Adrenal gland (tissue), 19 donors: ENCODE measurements at places on chromosomes 1 and 21. TPM values are rescaled to one million over a fixed set of nuclear protein-coding genes. Genes with fewer than 3 reads are reported as not detected.

DNA sequence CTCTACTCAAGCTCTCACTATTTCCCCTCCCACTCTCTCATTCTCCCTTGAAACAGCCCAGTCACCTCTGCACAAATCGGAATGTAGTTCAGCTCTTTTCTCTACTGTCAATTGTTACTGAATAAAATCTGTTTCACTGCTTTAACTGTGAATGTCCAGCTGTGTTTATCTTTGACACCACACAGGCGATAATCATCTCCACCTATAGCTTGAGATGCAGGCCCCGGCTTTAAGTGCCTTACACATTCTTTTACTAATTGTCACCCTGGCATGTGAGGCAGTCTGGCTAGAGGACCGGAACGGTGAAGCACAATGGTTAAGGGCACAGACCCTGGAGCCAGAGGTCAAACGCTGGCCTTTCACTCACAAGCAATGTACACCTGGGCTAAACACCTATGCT, 122.8 kb upstream of the C8B start:
- no peak for DNase-seq

DNA sequence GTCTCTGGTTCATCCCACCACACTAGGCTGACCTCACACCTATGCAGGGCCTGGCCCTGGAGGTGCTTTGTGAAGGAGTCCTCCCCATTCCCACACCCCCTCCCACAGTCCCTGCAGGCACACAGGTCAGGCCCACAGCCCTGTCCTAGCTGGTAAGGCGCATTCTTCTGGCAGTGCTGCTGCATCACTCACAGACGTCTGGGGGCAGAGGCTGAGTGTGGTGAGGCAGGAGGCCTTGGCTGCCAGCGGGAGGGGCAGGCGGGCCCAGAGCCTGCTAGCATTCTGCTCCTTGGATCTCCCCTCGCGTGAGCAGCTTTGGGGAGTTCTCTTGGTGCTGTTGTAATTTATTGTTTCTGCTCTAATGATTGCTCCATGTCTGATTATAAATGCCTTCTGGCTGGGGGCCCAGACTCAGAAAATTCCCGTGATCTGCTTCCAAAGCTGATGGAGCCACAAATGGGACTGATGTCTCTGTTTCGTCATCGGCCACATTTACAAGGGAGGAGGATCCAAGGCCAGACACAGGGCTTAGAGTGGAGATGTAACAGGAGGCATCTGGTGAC, 62.9 kb downstream of the TRABD2B start:
- peak; percentile 94 for DNase-seq

DNA sequence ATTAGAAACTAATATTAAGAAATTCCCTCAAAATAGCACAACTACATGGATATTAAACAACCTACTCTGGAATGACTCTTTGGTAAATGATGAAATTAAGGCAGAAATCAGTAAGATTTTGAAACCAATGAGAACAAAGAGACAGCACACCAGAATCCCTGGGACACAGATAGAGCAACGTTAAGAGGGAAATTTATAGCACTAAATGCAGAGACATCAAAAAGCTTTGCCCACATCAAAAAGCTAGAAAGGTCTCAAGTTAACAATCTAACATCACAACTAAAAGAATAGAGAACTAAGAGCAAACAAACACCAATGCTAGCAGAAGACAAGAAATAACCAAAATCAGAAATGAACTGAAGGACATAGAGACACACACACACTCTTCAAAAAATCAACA, 48.6 kb upstream of the LRRC8B start:
- DNase-seq: no peak

DNA sequence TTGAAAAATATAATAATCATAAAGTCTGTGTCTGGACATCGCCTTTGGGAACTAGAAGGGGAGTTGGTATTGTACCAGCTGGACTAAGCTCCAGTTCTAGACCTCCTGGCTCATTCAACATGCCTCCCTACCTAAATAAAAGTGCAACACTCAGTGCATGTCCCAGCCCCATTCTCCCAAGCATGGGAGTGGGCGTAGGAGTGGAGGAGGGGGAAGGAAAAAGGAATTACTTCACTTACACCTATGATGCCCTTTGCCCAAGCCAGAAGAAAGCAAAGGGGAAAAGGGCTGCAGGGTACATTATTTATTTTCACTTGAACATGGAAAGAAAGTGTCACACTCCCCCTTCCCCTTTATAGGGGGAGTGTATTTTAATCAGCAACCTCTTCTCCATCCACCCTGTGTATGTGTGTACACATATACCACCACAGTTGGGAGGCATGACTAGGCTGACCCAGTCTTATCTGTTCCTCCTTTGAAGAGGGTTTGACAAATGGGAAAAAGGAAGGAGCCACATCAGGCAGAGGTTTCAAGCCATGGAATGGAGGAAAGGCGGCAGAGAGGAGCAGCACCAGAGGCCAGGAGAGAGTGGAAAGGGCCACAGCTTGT, 3.2 kb downstream of the NIT1 start:
- DNase-seq: no peak

DNA sequence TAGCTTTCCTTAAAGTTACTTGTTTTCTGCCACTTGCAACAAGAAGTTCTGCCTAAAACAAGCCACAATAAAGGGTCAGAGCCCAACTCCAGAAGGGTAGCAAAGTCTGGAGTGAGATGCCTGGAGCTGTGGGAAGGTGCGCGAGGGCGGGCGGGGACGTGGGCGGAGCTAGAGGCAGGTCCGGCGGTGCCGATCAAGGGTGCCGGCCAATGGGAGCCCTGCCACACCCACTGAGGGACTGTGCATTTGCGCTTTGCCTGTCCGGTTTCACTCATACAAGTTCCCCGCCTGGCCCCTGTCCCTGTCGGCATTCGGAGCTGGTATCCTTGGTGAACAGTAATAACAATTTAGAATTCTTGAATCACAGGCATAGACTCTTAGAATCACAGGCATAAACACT, 732.4 kb downstream of the MATN1 start:
- no peak for DNase-seq

- no peak for DNase-seq
These were observed 93.3 kb upstream of the ATP1A1 start for GRCh38 chr1:116279715-116280114.

- DNase-seq: no peak
These were observed 19.1 kb downstream of the CDC42BPA start for GRCh38 chr1:227299241-227299627.

GRCh38 chr1:215473943-215474342, 93.2 kb upstream of the KCTD3 start:
- DNase-seq: no peak

DNA sequence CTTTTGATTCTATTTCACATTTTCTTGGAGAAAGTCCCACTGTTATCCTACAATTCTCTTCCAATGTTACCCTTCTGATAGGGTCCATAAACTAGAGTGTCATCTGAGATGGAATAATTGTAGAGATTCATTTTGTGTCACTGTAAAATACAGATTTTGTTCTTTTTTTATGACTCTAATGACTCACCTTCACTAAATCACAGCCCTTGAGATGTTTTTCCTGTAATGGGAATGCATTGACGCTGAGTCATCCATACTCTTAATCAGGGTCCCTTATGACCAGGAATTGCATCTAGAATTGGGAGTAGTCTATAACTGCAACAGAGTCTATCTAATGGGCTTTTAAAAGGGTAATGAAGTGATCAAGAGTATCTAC, 315.5 kb downstream of the TGFB2 start:
- no peak for DNase-seq

- DNase-seq: no peak
These were observed 1.7 kb upstream of the RASAL2 start for GRCh38 chr1:178091986-178092745.

DNA sequence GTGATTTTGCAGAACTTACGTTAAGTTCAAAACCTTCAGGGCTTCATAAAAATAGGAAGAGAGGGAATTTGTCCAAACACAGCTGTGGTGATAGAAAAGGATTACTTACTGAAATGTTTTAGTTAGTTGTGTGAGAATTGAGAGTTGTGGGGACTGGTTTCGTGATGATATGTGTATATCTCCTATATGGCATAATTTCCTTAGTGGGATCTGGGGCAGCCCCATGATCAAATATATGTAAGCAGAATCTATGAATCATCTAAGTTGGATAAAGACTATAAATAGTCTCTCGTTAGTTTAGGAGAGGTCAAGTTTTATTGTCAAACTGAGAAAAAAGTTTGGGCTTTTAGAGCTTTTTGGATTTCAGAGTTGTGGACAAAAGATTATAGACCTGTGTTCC, 14.9 kb downstream of the MTR start:
- no peak for DNase-seq

- peak; percentile 51 for DNase-seq
These were observed 509 bp downstream of the PIK3R3 start for GRCh38 chr1:46131712-46132528.

DNA sequence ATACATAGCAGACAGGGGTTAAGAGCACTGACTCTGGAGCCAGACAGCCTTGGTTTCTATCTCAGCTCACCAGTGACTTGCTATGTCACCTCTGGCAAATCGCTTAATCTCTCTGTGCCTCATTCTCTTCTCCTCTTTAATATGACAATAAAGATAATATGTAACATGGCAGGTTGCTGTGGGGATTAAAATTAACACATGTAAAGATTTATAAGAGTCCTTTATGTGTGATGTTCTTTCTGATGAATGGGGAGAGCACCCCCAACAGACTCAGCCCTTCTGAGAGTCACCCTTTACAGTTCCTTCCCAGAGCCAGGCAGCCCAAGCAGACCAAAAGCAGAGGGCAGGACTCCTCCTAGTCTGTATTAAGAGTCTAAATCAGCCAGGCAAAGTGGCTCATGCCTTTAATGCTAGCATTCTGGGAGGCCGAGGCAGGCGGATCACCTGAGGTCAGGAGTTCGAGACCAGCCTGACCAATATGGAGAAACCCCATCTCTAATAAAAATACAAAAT, 76.5 kb upstream of the SDC3 start:
- DNase-seq: no peak

DNA sequence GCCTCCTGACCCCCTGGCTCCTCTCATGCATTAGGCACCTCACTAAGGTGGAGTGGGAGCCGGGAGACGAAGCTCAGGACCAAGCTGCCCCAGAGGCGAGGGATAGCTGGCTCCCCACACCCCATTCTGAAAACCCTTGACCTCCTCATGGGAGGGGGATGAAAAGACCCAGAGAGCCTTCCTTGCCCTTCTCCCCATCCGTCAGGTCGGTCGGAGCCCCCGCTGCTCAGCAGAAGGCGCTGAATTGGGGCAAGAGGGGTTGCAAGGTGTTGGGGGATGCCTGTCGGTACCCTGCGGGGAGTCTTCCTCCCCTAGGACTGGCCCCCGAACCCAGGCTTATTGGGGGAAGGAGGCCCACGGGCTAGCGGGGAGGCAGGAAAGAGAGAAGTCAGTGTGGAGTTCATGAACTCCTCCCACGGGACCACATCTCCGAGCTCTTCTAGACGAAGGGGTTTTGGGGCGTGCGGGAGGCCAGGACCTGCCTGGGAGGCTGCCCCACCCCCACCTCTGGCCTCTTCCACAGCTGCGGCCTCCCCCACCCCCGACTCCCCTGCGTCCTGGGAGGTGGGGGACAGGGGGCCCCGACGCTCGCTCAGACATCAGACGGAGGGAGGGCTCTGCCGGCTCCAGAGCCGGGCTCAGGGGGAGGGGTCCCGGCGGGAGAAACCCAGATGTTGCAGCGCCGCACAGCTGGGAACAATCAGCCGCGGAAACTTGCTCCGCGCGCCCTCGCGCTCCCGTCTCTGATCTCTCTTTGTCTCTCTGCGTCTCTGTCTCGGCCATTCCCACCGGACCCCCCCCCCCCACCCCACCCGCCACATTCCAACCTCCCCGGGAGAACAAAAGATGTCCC, 719 bp downstream of the MFAP2 start:
- DNase-seq: no peak

GRCh38 chr1:212507369-212507768, 74.6 kb downstream of the NENF start:
- no peak for DNase-seq

- DNase-seq: no peak
These were observed 92.9 kb downstream of the PTPN14 start for GRCh38 chr1:214458541-214458940.

DNA sequence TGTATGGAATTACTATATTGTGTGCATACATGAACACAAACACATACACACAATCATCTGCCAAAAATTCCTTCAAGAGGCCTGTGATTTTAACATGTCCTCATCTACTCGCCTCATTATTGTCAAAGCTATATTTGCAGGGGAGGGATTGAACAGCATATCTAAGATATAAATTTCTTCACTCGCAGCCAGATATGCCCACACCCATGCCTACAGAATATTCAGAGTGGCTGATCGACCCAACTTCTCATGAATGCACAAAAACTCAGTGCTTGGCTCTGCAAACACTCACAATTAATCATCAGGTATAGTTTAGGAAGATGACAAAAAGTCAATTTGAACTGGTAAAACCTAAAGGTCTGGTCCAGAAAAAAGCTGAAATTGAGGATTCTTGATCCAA, 25.1 kb upstream of the CCN1 start:
- DNase-seq: no peak

DNA sequence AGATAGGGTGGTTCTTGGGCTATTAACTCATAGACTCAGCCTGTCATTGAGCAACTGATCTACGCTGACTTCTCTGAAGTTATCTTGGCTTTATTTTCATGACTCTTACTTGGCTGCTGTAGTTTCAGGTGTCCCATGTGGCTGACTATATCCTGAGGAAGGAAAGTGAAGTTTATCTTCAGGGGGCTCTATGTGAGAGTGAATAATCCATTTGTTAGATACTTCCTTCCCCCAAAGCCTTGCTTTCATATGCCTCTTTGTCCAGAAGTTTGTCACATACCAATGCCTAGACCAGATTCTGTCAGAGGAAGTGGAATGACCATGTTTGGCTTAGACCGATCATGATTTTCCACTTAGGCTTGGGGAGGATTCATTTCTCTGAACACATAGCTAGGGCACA, 27.9 kb upstream of the C1orf87 start:
- no peak for DNase-seq

GRCh38 chr21:17455028-17455353, 57.9 kb upstream of the CXADR start:
- DNase-seq: no peak

The NEXN gene
- polyA plus RNA-seq: 50.2 TPM

The FAM72D gene
- polyA plus RNA-seq: 0.53 TPM

The RGL1 gene
- polyA plus RNA-seq: 28.1 TPM

The CLCA4 gene
- polyA plus RNA-seq: 0.20 TPM

The RAVER2 gene
- 18.2 TPM for polyA plus RNA-seq

The TINAGL1 gene
- polyA plus RNA-seq: 22.7 TPM

The IL19 gene
- not detected for polyA plus RNA-seq

The BMP8A gene
- polyA plus RNA-seq: 0.09 TPM

The GPA33 gene
- 0.16 TPM for polyA plus RNA-seq

The NKAIN1 gene
- polyA plus RNA-seq: 9.4 TPM

The SLC44A5 gene
- 1.2 TPM for polyA plus RNA-seq

The DIRAS3 gene
- polyA plus RNA-seq: 11.5 TPM

The CRNN gene
- polyA plus RNA-seq: 2.1 TPM

The TSPAN1 gene
- 4.7 TPM for polyA plus RNA-seq

The ASPM gene
- polyA plus RNA-seq: 0.70 TPM

The PLA2G2D gene
- polyA plus RNA-seq: not detected

The LYPD8 gene
- not detected for polyA plus RNA-seq
